OCI-M1 (cell line): ENCODE measurements at places on chromosomes 6 and 20.
A peak's percentile ranks its signal among the peaks of the same experiment; 100 is the strongest.

- DNase-seq: no peak
These were observed 110.3 kb downstream of the JARID2 start for GRCh38 chr6:15356179-15356578.

DNA sequence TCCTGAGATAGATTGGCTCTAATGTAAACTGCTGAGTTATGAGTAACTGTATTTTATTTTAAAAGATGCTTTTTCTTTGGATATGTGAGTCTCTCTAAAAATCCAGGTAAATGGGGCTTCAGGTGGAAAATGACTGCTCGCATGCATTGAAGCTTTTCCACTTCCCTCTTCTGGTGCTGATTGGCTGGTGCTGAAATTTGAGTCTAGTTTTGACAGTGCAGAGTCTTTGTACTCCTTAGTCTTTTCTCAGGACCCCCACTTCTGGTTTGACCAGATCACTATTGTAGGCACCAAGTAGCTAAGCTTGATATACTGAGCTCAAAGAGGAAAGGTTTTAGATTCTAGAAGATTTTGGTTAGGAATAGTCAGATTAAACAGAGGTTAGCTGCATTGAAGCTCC, 60.7 kb upstream of the TULP4 start:
- DNase-seq: no peak

DNA sequence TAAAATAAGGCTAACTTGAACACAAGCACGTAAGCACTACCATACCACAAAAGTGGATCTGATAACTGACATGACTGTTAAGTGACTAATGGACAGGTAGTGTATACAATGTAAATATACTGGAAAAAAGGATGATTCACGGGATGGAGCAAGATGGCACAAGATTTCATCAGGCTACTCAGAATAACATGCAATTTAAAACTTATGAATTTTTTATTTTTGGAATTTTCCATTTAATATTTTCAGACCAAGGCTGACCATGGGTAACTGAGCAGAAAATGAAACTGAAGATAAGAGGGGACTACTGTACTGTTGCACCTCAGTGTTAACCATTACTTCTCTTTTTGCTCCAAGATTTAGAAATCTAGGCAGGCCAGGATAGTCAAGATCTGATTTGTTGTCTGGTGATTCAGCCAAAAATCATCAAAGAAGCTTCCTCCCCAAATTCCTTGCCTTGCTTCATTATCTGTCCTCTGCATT, 45.4 kb downstream of the TPBG start:
- peak; percentile 64 for DNase-seq

GRCh38 chr6:1552296-1552761, 57.4 kb upstream of the FOXC1 start:
- DNase-seq: no peak

DNA sequence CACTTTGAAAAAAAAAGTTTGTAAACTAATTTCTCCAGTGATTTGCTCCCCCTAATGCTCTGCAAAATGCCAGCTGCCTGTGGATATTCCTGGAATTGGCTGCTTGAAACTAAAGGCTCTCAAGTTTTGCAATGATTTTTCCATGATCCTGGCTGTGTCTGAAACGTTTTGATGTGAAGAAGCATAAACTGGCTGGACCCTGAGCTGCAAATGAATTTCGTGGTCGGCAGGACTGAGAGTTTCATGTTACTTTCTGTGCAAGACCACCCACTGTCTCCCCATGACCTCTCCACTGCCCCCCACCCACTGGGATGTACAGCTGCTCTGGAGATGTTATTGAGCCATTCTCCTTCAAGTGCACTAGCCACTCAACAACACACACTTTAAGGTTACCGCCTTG, 171.3 kb upstream of the SSTR4 start:
- no peak for DNase-seq

GRCh38 chr6:33824461-33825154, 20.8 kb upstream of the MLN start:
- DNase-seq: no peak

- DNase-seq: no peak
These were observed 571.4 kb downstream of the EPHA7 start for GRCh38 chr6:92847988-92848387.

GRCh38 chr6:15285682-15286294, 39.9 kb downstream of the JARID2 start:
- DNase-seq: peak; percentile 37

- DNase-seq: peak; percentile 78
These were observed 22.5 kb downstream of the MOCS3 start for GRCh38 chr20:50980851-50981713.

GRCh38 chr6:43274916-43275597, 23.0 kb upstream of the SLC22A7 start:
- DNase-seq: no peak

GRCh38 chr6:119024111-119024510, 54.4 kb downstream of the FAM184A start:
- no peak for DNase-seq

GRCh38 chr6:147774856-147775255, 266.4 kb downstream of the SAMD5 start:
- no peak for DNase-seq

DNA sequence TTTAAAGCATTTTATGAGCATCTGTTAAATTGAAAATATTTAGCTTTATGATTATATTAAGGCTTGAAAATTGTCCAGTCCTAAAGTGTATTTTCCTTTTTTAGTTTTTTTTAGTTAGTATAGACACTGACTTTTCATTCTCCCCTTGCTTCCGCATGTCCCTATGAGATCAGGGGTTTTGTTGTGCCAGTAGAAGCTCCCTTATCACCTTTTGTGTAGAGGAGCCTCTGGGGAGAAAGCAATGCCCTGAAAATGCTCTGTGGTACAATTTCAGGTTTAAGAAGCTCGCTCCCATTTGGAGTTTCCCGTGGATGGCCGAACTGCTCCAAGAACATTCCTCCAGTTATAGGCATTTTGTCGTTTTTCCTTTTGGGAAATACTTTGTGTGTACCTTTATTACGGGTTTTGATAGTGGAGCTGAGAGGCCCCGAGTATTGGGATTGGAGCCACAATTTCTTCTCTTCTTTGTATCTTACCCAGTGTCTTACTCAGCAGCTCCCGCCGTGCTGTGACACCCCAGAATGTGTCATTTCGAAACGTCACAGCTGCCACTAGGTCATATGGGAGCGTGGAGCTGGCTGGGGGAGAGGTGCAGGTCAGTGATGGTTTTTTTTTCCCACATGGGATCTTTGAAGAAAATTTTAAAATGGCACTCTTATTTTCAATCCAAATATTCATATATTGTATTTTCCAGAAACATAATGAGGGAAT, 49.9 kb downstream of the RPRD1B start:
- no peak for DNase-seq

- no peak for DNase-seq
These were observed 37.0 kb downstream of the BPIFB1 start for GRCh38 chr20:33320006-33320405.

- DNase-seq: peak; percentile 50
These were observed 148.1 kb downstream of the CEBPB start for GRCh38 chr20:50338479-50339391.
